ENCODE measurements at places on chromosomes 2 and 18.

DNA sequence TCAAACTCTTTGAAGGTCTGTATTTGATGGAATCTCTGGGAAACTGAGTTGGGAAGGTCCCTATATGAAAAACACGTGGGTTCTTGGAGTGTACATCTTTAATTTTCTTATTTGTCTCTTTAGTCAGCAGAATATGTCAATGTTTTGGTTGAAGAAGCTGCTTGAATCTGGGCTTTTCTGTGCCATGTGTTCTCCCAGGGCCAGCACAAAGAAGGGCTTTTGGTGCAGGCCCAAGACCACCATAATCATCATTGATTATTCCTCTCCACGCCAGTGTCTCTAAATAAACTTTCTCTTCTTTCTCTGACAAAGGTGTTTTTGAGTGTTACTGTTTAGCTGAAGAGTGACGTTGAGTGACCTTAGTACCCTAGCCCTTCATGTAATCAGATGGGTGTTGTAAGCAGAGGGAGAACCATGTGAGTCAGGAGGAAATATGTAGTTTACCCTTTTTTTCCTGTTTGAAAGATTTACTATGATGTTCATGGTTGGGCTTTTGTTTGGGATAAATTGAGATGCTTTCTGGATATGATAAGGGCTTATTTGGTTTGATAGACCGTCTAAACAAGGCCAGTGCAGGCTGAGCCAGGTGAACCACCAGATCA lies 11.6 kb upstream of the TNP1 start:
- no peak for DNase-seq

GRCh38 chr2:226307487-226308322 lies 491.9 kb downstream of the IRS1 start:
- no peak for DNase-seq

DNA sequence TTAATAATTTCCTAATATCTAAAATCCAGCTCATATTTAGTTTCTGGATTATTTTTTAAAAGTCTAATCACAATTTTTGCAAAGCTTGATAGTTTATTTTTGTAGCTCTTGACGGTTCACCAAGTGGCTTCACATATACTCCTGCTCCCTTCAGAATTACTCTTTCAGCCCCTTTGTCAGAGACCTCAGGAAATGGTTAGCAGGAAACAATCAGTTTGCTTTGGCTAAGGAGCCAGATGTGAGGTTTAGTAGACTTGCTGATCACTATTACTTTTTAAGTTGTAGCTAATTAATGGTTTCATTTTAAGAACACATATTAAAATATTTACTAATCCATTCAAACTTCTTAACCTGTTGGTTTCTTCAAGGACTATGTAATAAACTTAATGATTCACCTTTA lies 2.3 kb downstream of the RBBP8 start:
- DNase-seq = no peak

DNA sequence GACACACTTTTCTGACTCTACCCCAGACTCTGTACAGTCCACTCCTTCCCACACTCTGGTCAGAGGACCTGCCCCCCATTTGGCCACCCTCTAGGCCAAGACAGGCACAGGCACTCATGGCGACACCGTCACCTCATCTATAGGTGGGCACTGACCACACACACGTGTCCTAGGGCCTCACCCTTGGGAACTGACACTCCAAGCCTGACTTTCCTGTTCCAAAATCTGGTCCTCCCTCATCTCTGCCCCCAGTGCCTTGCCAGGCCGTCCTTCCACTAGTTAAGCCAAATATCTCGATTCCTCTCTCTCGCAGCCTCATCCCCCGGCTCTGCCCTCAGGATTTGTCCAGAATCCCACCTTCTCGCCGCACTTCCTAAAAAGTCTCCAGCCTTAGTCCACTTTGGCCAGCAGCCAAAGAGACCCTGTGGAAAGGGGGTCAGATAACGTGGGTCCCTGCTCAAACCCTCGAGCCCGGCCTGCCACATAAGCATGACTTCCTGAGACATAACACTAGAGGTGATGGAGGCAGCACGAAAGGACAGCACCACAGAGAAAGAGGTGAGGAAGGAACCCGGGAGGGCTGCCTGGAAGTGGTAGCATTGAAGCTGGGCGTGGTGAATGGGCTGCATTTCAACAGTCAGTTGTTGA lies 105.8 kb upstream of the OTOS start:
- no peak for DNase-seq

GRCh38 chr2:238599549-238600505 lies 173.1 kb downstream of the ASB1 start:
- DNase-seq = no peak

DNA sequence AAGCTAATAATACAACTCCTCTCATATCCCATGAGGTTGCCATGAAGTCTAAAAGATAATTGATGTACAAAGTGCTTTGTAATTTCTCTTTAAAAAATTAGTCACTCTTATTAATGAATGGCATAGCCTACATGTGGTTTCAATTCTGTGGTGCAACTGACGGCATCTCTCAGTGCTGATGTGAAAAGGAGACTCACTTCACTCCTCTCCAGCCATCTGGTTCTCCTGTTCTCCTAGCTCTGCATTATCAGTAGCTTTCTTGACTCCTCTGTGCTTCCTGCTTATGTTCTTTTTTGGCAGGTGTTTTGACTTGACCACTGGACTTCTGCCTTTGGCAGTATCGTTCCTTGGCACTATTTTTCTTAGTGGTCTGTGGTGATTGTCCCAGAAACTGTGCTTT lies 134.9 kb upstream of the ZFP36L2 start:
- DNase-seq = no peak

GRCh38 chr2:216420367-216421101 lies 8.2 kb downstream of the SMARCAL1 start:
- no peak for DNase-seq

DNA sequence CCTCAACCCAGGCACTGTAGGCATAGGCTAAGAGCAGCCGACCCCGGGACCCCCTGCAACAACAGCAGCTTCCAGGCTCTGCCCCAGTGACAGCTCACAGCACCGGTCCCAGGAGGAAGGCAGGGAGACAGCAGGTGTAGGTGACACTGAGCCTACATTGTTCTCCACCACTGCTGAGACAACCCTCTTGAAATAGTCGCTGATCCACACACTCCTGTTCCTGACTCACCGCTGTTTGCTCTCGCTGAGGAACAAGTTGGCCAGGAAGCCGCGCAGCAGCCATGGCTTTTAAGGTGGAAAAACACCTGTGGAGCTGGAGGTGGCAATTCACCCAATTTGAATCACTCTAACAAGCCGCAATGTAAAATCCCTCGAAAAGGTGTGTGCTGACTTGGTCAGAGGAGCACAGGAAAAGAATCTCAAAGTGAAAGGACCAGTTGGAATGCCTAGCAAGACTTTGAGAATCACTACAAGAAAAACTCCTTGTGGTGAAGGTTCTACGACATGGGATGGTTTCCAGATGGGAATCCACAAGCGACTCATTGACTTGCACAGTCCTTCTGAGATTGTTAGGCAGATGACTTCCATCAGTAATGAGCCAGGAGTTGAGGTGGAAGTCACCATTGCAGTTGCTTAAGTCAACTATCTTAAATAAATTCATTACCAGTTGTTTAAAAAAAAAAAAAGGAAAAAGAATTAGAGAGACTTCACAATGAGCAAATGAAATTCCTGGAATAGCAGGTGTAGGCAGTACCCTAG lies 167.5 kb downstream of the ARL4C start:
- no peak for DNase-seq

- no peak for DNase-seq
Measured at GRCh38 chr2:64202206-64202845, 58.1 kb upstream of the PELI1 start.

GRCh38 chr2:69830045-69830905 lies 815 bp downstream of the GMCL1 start:
- peak; percentile 26 for DNase-seq

DNA sequence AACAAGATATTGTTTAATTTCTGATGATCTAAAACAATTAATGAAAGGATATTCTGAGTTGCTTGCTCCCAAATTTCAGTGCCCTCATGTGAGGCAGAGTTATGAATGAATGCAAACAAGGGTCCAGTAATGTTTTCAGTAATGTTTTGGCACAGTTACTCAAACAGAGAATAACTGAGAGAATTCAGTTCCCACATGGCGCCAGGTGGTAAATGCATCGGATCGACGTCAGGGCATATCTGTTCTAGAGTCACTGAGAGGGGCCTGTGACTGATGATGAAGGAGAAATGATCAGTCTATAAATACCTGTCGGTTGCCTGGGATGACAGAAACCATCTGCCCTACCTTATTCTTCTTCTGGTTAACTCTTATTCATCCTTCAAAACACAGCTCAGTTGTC lies 81.4 kb downstream of the KCNS3 start:
- no peak for DNase-seq

DNA sequence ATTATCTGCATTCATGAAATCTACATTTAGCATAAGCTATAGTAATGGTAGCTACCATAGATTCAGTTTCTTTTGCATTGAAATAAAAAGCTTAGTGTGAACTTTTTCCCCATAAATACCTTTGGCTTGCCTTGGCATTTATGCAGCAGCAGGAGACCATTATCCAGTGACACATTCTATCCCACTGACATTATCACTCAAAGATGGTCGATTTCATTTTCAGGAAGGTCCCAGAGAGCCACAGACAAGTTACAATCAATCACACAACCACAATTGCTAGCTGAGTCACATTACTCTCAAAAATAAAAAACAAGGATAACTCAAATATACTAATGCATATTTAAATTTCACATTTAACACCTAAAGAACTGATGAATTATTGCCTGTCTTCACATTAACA lies 512.7 kb upstream of the CDH2 start:
- DNase-seq = no peak

DNA sequence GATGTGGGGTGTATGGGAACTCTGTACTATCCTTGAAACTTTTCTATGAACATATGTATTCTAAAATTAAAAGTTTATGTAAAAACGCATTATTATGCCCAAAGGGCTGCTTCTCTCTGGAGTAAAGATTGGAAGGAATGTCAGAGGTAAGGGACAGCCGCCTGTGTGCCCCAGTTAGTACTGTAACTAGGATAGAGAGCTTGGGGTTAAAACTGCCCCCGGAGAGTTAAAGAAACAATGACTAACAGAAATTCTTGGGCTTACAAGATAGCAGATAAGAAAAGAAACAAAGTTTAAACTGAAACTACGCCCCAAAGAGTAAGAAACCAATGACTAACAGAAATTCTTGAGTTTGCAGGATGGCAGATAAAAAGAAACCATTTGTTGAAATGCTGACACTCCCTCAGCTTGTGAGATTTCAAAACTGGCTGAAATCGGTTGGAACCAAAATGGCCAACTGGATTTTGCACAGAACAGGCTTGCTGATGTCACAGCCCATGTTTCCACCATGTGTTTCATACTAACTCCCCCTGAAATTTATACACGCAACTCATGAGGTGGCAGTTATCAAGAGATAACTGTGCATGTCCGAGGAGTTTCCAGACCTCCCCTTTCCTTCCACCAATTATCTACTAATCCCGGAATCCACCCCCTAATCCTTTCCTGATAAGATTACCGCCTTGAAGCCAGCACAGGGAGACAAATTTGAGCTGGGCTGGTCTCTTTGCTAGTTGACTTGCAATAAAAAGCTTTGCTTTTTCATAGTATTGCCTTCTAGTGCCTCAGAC lies 8.7 kb upstream of the TXNDC2 start:
- no peak for DNase-seq

GRCh38 chr2:219251656-219252055 lies 1.4 kb upstream of the TUBA4B start:
- DNase-seq = no peak

GRCh38 chr2:201661366-201661765 lies 18.1 kb upstream of the TMEM237 start:
- no peak for DNase-seq

- no peak for DNase-seq
Measured at GRCh38 chr2:112591413-112591812, 7.0 kb downstream of the CHCHD5 start.

DNA sequence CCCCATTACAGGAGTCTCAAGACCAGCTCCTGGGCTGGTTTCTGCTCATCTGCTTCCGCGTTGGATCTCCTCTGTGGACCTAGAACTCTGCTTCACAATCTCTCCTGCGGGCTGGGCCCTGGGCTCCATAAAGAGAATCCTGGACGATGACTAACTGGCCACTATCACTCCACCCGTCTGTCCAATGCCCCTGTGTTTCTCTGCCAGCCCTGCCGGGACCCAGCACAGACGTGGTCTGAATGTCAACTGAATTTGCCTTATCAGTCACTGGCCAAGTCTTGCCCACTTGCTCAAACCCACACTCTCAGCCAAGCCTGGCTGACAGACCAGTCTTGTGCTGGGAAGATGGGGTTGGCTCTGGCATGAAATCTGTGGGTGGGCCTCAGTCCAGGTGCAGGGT lies 17.4 kb downstream of the KIF3C start:
- no peak for DNase-seq

DNA sequence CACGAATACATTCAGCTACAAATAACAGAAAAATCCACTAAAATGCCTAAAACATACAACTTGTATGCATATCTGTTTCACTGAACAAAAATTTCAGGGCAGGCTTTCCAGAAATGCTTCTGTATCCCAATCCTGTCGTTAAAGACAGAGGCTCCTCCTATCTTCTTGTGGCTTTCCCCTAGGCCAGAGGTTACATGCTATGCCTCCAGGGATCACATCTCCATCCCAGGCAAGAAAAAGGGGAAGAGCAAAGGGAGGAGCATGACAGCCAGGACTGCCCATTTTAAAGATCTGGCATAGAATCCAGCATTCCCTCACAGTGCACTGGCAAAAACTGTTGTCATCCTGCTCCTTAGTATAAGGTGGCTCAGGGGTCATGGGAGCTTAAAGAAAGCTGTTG lies 268.7 kb upstream of the SETBP1 start:
- no peak for DNase-seq

- DNase-seq = no peak
Measured at GRCh38 chr2:70477441-70477844, 76.2 kb downstream of the TGFA start.

DNA sequence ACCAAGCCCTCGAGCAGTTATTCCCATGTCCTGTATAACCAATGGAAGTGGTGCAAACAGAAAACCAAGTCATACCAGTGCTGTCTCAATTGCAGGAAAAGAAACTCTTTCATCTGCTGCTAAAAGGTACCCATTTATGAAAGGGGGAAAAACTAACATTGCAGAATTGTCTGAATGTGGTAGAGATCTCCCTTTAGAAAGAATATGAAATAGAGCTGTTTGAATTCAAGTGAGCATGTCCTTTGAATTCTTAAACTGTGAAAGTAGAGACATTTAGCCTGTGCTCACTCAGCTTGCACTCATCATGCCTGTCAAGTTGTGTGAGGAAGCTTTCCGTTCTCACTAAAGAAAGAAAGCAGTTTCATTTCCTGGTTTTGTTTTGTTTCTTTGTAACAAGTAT lies 87.4 kb downstream of the EML4 start:
- DNase-seq = no peak

- no peak for DNase-seq
Measured at GRCh38 chr2:172525601-172526000, 30.3 kb upstream of the PDK1 start.

DNA sequence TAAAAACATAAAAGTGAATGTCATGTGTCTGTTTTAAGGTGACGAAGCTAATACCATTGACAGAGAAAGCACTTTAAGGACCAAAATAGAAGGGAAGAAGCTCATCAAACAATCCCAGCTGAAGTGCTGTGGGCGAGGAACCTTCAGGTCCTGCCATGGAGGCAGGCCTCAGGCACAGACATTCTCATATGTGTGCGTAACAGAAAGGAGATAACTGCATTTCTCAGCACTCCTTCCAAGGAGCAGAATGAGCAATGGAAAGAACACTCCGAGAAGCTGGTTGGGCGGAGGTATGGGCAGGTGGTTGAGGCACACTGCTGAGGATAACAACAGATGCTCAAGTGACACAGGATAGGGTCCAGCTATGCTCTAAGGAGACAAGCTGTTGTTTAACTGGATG lies 42.4 kb downstream of the PKDCC start:
- DNase-seq = no peak

Data from T-helper 9 cell (primary cell).